Ascending aorta (tissue), 2 donors: ENCODE measurements at places on chromosomes 4 and X.

- no peaks in the 10 kb centered on the region for H3K4me1 ChIP-seq
- no peaks in the 10 kb centered on the region for H3K36me3 ChIP-seq
- no peaks in the 10 kb centered on the region for H3K27me3 ChIP-seq
- H3K27ac ChIP-seq: no peak overlapping the region
- H3K4me3 ChIP-seq: no peak overlapping the region
- DNase-seq: no peak
Observed at GRCh38 chr4:3340700-3341083, 47.9 kb downstream of the RGS12 start.

DNA sequence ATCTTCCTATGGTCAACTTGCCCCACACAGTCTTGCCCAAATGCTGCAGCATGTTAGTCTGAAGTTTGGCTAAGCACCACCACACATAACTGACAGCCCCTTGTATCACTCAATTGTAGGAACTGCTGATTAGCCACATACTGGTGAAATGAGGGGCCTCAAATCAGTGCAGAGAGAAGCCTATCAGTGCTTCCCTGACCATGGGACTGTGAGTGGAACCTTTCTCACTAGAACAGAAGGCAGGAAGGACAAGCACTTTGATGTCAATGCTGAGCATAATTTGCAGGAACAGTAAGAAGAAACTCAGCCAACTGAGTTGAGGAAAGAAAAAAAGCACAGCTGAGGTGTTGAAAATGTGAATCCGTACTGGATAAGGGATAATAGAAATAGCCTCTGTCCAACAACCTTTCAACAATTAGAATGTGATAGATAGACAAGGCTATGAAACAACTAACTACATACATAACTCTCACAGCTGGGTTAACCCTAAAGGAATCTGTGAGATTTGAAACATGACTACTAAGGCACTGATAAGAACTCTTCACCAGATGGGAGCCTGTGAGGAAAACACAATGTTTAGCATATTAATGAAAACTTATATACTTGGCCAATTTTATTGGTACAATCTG is 136.6 kb upstream of the SH3RF1 start:
- no peaks in the 10 kb centered on the region for H3K4me1 ChIP-seq
- no peak for DNase-seq
- H3K27me3 ChIP-seq: no peaks in the 10 kb centered on the region
- no peak overlapping the region for H3K4me3 ChIP-seq
- H3K36me3 ChIP-seq: peaks cover 5% of the 10 kb centered on the region

GRCh38 chr4:151922811-151923210 is 162.0 kb upstream of the GATB start:
- no peaks in the 10 kb centered on the region for H3K4me1 ChIP-seq
- no peak for DNase-seq
- no peaks in the 10 kb centered on the region for H3K36me3 ChIP-seq
- H3K27ac ChIP-seq: no peak overlapping the region

GRCh38 chr4:53818104-53818503 is 226.8 kb upstream of the LNX1 start:
- H3K4me1 ChIP-seq: no peaks in the 10 kb centered on the region
- H3K27ac ChIP-seq: no peak overlapping the region
- no peaks in the 10 kb centered on the region for H3K36me3 ChIP-seq
- no peaks in the 10 kb centered on the region for H3K27me3 ChIP-seq
- DNase-seq: no peak
- H3K4me3 ChIP-seq: no peak overlapping the region

DNA sequence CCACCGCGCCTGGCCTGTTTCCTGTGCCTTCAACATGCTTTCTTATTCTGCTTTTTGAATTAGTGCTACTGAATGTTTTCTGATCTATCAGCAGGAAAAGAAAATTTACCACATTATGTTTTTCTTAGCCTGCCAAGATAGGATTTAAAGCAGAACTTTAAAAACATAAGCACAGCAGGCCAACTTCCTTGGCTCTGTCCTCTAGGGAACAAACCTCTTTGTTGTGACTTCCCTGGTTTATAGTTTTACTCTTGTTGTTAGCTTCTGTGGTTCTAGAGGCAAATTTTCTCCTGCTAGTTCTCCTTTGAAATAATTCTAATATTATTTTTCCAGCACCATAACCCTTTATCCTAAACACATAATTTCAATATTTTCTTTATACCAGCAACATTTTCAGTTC is 605.1 kb downstream of the ADGRL3 start:
- no peaks in the 10 kb centered on the region for H3K27me3 ChIP-seq
- no peak for DNase-seq
- H3K36me3 ChIP-seq: no peaks in the 10 kb centered on the region

- no peak overlapping the region for H3K27ac ChIP-seq
- no peak overlapping the region for H3K4me3 ChIP-seq
- no peak for DNase-seq
Observed at GRCh38 chr4:156931267-156931666, 40.3 kb downstream of the PDGFC start.

DNA sequence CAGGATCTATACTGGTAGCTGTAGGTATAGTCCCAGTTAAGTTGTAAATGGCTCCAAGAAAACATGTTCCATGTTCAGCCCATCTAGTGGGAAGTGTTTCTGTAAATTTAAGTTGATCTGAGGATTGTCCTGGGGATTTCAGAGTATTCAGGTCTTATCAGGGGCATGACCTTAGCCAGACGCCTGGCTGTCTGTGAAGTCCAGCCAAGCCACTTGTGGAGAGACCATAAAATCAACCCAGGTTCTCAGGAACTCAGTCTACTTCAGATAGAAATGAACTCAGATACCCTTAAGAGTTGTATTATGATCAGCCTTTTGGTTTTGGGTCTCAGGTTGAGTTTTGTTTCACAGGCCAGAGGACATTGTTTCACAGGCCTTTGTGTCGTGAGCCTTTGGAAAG is 95.9 kb downstream of the EGF start:
- no peaks in the 10 kb centered on the region for H3K27me3 ChIP-seq
- H3K27ac ChIP-seq: no peak overlapping the region
- no peak overlapping the region for H3K4me3 ChIP-seq
- no peak for DNase-seq
- no peaks in the 10 kb centered on the region for H3K36me3 ChIP-seq
- no peaks in the 10 kb centered on the region for H3K4me1 ChIP-seq

- H3K4me1 ChIP-seq: no peaks in the 10 kb centered on the region
- H3K36me3 ChIP-seq: no peaks in the 10 kb centered on the region
- no peak overlapping the region for H3K27ac ChIP-seq
- no peak overlapping the region for H3K4me3 ChIP-seq
Observed at GRCh38 chr4:58776627-58777026, 1666.4 kb upstream of the IGFBP7 start.

DNA sequence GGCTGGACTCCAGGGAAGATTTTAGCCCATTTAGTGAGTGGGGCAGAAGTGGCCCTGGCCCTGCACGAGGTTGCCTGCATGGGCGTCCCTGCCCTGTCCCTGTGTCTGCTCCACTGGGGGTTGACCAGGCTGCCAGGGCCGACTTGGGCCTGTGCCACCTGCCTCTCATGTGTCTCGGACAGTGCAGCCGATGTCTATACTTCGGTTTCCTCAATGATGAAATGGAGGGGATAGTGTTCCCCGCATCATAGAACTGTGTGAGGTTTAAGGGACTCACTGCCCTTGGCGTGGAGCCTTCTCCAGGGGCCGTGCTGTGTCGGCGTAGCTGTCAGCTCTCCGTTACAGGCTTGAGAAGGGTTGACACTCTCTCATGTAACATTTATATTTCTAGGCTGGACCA is 27.0 kb upstream of the MSANTD1 start:
- H3K36me3 ChIP-seq: peaks cover 84% of the 10 kb centered on the region
- H3K4me3 ChIP-seq: no peak overlapping the region
- no peak for DNase-seq
- H3K4me1 ChIP-seq: no peaks in the 10 kb centered on the region
- H3K27ac ChIP-seq: no peak overlapping the region
- H3K27me3 ChIP-seq: no peaks in the 10 kb centered on the region

GRCh38 chr4:171962110-171962509 is 148.9 kb downstream of the GALNTL6 start:
- no peaks in the 10 kb centered on the region for H3K36me3 ChIP-seq
- no peaks in the 10 kb centered on the region for H3K4me1 ChIP-seq
- DNase-seq: no peak
- no peaks in the 10 kb centered on the region for H3K27me3 ChIP-seq
- no peak overlapping the region for H3K27ac ChIP-seq

GRCh38 chr4:38724475-38724808 is 58.3 kb downstream of the TLR10 start:
- no peaks in the 10 kb centered on the region for H3K27me3 ChIP-seq
- H3K4me1 ChIP-seq: no peaks in the 10 kb centered on the region
- no peak for DNase-seq
- H3K27ac ChIP-seq: no peak overlapping the region
- no peaks in the 10 kb centered on the region for H3K36me3 ChIP-seq

- H3K27me3 ChIP-seq: no peaks in the 10 kb centered on the region
- H3K4me3 ChIP-seq: no peak overlapping the region
- no peaks in the 10 kb centered on the region for H3K4me1 ChIP-seq
- no peak for DNase-seq
Observed at GRCh38 chrX:118655561-118656246, 71.7 kb upstream of the IL13RA1 start.

DNA sequence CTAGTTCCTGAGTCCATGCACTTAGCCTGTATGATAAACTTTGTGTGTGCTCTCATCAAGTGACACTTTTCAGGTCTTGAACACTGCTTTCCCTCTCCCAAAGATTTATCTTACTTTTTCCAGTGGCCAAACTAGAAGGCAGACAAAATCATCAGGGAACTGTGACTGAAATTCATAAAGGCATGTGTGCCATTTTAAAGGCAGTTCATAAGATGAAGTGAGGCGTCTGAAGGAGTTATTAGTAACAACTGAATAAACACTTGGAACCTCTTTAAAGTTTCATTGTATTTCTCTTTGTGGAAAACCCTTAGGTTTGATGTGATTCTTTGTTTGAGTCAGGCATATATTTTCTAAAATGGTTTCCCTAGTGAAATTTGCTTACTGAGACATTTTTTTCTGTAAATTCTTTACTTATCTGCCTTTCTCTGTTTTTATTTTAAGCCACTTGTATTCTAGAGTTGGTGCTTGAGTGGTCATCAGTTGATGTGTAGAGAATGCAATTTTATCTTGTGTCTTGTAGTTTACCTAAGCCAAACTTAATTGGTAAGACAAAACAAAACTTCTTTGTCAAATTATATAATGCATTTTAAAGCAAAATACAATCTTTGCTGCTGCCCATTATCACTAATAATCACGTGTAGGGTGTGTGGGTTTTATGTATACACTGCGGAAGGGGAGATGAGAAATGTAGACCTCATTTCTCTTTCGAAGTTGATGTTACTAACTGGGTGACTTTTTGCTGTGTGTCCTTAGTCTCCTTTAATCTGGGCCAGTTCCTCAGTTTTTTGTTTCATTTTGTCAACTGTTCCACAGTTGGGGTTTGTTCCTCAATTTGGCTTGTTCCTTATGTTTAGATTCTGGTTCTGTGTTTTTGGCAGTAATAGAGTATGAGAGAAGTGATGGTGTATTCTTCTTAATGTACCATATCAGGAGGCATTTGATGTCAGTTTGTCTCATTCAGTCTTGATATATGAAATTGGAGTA is 56.8 kb downstream of the RBPJ start:
- no peaks in the 10 kb centered on the region for H3K27me3 ChIP-seq
- DNase-seq: no peak
- H3K27ac ChIP-seq: no peak overlapping the region
- peaks cover 8% of the 10 kb centered on the region for H3K4me1 ChIP-seq
- H3K4me3 ChIP-seq: no peak overlapping the region

DNA sequence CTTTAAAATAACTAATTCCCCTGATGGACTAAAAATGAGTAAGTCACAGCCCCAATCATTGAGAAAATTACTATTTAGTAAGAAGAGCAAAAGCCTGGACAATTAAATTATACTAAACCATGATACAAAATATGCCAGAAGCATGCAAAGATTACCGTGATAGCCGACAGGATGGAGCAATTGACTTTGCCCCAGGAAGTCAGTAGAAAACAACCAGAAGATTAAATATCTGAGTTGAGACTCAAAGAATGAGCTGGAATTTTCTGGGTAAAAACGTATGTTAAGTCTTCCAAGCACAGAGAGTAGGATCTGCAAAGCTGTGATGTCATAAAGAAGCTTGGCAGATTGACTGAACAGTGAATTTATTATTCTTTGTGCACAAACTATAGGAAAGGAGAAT is 816.1 kb upstream of the TENM3 start:
- no peak overlapping the region for H3K27ac ChIP-seq
- H3K4me1 ChIP-seq: no peaks in the 10 kb centered on the region
- no peaks in the 10 kb centered on the region for H3K27me3 ChIP-seq
- no peak for DNase-seq
- no peaks in the 10 kb centered on the region for H3K36me3 ChIP-seq

- H3K4me1 ChIP-seq: no peaks in the 10 kb centered on the region
- H3K27ac ChIP-seq: no peak overlapping the region
- no peak for DNase-seq
- H3K36me3 ChIP-seq: no peaks in the 10 kb centered on the region
- no peak overlapping the region for H3K4me3 ChIP-seq
- H3K27me3 ChIP-seq: no peaks in the 10 kb centered on the region
Observed at GRCh38 chrX:71515038-71515396, 17.9 kb upstream of the OGT start.

GRCh38 chr4:144599621-144600020 is 46.3 kb upstream of the HHIP start:
- H3K4me3 ChIP-seq: no peak overlapping the region
- no peaks in the 10 kb centered on the region for H3K27me3 ChIP-seq
- H3K4me1 ChIP-seq: no peaks in the 10 kb centered on the region
- H3K27ac ChIP-seq: no peak overlapping the region
- no peaks in the 10 kb centered on the region for H3K36me3 ChIP-seq

- DNase-seq: no peak
- H3K27me3 ChIP-seq: no peaks in the 10 kb centered on the region
- H3K4me1 ChIP-seq: peaks cover 3% of the 10 kb centered on the region
- no peak overlapping the region for H3K4me3 ChIP-seq
Observed at GRCh38 chr4:38560768-38561558, 103.0 kb upstream of the KLF3 start.

GRCh38 chr4:6416518-6417286 is 55.7 kb downstream of the PPP2R2C start:
- H3K36me3 ChIP-seq: no peaks in the 10 kb centered on the region
- no peaks in the 10 kb centered on the region for H3K4me1 ChIP-seq
- DNase-seq: no peak
- H3K4me3 ChIP-seq: no peak overlapping the region

DNA sequence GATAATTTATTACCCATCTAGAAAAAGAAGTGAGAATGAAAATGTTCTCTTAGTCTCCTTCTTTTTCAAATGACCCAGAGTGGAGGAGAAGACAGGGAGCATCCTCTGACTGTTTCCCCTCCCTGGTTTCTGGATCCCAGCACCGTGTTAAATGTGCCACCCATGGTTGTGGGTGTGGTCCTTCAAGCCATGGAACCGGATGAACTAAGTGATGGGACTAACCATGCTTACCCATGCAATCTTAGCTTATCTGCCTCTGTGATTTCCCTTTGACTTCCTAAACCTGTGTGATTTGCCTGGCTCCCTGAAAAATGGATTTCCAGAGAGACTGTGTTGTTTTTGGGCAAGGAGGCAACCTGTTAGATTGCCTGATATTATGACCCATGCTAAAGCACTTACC is 437.1 kb downstream of the MAGEB5 start:
- H3K4me3 ChIP-seq: no peak overlapping the region
- no peaks in the 10 kb centered on the region for H3K36me3 ChIP-seq
- DNase-seq: no peak
- H3K4me1 ChIP-seq: no peaks in the 10 kb centered on the region
- no peaks in the 10 kb centered on the region for H3K27me3 ChIP-seq
- no peak overlapping the region for H3K27ac ChIP-seq
